ENCODE measurements at places on chromosomes 2 and 18.
A peak's percentile ranks its signal among the peaks of the same experiment; 100 is the strongest.

- DNase-seq = no peak
Measured at GRCh38 chr18:73232933-73233332, 365.1 kb upstream of the NETO1 start.

GRCh38 chr2:146661473-146662096 lies 1183.2 kb upstream of the ACVR2A start:
- DNase-seq = no peak

GRCh38 chr18:64777556-64777955 lies 628.7 kb upstream of the LINC00305 start:
- no peak for DNase-seq

DNA sequence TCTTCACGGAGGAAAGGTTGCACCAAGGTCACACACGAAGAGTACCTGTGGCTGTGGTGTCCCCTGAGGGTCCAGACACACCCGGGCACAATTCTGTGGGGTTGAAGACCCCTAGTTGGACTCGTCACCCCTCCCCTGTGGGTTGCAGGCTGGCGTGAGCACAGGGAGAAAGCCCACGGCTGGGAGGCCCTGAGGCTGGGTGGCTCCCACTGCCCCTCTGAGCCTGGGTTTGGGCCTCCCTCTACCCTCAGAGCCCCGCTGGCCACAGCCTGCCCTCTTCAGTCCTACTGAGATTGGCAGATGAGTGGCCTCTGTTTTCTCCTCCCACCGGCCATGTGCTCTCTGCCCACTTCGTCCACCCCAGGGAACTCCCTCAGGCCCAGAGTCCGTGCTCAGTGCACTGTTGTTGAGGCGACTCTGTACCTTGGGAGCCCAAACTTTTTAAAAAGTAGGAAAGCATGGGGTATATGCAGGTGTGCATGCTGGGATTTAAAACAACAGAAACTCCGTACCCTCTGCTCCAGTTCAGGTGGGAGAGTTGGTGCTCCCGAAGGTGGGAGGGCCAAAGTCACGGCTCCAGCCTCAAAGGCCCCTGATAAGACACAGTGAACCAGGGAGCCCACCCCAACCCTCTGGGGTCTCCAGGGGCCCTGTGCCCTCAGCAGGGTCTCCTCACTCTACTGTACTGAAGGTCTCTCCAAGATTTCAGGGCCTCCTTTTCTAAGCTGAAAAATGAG lies 19.1 kb downstream of the RAMP1 start:
- no peak for DNase-seq

DNA sequence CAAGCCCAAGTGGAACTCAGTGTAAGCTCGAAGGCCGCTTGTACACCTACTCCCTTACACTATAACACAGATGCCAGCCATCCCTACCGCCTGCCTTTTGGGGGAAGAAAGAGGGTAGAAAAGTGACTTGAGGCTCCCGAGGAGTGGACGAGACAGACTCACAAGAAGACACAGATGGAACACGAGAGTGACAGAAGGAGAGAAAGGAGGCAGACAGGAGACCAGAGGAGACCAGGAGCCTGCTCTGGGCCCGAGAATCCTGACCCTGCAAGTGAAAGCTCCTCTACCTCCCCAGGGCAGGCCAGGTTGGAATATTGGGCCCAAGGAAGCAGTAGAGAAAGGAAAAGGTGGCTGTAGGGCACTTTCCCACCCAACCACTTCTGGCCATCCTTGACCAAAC lies 23.4 kb upstream of the TNS1 start:
- DNase-seq = no peak

DNA sequence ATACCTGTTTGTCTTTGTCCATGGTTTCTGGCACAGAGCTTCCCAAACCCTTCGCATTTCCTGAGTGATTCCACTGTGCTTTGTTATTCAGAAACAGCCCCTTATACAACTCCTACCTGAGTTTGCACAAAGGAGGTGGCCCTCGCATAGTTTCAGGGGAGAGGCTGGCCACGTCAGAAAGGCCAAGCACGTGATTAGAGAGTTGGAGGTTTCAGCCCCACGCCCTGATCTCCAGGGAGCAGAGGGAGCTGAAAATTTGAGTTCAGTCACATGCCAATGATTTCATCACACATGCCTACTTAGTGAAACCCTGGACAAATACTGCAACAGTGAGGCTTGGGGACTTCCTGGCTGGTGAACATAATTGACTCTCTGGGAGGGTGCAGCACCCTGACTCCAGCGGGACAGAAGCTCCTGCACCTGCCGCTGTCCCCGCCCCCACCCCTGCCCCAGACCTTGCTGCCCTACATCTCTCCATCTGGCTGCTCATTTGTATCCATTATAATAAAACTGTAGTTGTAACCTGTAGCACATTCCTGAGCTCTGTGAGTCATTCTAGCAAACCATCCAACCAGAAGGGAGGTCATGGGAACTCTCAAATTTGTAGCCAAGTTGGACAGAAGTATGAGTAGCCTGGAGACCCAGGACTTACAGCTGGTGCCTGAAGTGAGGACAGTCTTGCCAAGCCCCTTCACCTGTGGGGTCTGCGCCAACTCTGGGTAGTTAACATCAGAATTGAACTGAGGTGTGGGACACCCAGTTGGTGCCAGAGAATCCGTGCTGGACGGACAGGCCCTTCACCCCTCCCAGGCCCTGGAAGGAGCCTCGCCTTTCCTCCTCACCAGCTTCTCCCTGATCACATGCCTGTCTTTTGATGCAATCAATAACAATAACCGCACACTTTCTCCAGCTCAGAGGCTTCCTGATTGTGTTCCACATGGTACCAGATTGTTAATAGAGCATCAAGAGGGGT lies 224.3 kb downstream of the ANAPC1 start:
- DNase-seq = no peak

DNA sequence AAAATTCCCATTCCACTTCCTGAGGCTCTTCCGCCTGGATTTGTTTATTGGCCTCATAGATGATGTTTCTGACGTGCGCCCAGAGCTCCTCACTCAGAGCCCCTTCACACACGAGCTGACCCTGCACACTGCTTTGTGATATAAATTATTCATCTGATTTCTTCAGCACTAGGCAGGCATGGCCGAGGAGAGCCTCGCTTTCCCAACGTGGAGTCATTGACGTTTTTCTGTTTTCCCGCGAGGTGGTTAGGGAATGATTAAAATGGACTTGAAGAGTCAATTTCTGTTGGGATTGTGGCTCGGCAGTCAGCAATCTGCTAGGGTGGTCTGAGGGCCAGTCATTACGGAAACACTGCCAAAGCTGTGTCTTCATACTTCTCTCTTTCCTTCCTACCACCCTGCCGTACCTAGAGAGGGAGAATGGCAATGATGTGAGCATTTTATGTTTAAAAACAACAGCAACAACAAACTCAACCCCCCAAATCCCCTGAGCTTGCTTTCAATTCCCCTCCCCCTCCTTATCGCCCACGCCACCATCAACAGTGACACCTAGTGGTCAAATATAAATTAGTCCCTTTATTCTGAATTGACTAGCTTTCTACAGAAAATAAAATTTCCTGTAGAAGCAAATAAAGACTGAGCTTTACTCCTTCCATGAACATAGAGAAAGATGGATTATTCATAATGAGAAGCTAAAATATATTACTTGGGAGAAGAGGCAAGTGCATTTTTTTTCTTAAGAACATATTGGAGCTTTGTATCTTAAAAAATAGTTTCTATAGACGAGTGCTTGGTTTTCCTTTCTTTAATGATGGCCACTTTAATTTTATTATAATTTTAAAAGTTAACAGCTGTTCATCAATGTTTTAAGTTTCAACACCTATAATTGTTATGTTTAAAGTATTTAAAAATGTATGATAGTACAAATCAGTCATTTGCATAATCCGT lies 285.1 kb downstream of the MTX2 start:
- DNase-seq = peak; percentile 51

DNA sequence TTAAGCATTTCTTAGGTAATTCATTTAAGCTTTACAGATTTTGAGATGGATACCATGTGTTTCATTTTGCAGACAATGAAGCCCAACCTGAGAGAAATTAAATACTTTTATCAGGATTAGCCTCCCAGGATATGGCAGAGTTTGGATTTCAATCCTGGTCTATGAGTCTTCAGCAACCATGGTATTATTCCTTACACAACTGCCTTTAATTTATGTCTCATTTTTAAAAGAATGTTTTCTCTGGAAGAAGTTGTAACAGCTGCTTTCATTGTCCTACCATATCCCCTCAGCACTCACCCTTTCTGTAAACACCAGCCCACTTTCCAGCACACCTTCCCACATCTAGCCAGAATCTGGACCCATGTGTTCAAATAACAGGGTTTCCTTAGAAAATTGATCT lies 863.7 kb upstream of the VRK2 start:
- DNase-seq = no peak

DNA sequence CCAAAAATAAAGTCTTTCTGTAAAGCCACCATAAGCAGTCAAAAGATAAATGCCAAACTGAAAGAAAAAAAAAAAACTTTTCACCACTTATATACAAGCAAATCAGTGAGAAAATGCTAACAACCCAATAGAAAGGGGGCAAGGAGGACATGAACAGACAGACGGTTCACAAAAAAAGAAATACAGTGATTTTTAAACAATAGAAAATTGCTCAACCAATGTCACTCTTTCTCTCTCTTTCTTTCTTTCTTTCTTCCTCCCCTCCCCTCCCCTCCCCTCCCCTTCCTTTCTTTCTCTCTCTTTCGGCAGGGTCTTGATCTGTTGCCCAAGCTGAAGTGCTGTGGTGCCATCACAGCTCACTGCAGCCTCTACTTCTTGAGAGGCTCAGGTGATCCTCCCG lies 28.8 kb upstream of the SPATA3 start:
- no peak for DNase-seq

- no peak for DNase-seq
Measured at GRCh38 chr2:39435234-39435633, 1.9 kb downstream of the MAP4K3 start.

GRCh38 chr2:74708883-74709282 lies 54.8 kb downstream of the SEMA4F start:
- DNase-seq = no peak

GRCh38 chr2:25972049-25972823 lies 10.1 kb downstream of the KIF3C start:
- DNase-seq = no peak

DNA sequence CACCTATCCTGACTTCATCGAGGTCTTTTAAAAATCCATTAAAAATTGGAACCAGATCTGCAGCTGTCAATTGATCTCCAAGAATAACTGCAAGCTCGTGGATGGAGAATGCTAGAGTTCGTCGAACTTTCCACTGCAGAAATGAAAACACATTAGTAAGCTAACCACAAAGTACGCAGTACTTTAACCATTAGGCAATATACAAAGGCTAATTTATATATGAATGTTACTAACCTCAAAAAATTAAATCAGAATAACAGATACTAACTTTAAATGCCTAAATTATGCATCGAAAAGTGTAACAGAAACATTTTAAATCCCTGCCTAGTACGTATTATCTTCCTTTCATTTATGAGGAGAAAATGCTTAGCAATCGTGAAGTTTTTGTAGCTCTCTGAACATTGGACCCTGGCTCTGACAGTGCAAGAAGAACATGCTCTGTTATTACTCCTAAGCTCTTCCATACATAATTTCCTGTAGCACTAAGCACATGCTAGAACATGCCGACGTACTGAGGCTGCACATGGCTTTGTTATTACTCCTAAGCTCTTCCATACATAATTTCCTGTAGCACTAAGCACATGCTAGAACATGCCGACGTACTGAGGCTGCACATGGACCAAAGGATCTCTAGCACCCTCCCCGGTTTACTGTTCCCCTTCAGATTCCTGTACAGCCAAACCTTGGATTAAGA lies 57.0 kb downstream of the PPP4R1 start:
- no peak for DNase-seq

GRCh38 chr2:241110089-241110606 lies 8.1 kb upstream of the MTERF4 start:
- DNase-seq = no peak
